ENCODE measurements at places on chromosomes 4 and X. TPM values are rescaled to one million over a fixed set of nuclear protein-coding genes. Genes with fewer than 3 reads are reported as not detected.

Gene CABS1
- not detected for total RNA-seq

Gene ARHGAP24
- total RNA-seq, result 12.7 TPM

DNA sequence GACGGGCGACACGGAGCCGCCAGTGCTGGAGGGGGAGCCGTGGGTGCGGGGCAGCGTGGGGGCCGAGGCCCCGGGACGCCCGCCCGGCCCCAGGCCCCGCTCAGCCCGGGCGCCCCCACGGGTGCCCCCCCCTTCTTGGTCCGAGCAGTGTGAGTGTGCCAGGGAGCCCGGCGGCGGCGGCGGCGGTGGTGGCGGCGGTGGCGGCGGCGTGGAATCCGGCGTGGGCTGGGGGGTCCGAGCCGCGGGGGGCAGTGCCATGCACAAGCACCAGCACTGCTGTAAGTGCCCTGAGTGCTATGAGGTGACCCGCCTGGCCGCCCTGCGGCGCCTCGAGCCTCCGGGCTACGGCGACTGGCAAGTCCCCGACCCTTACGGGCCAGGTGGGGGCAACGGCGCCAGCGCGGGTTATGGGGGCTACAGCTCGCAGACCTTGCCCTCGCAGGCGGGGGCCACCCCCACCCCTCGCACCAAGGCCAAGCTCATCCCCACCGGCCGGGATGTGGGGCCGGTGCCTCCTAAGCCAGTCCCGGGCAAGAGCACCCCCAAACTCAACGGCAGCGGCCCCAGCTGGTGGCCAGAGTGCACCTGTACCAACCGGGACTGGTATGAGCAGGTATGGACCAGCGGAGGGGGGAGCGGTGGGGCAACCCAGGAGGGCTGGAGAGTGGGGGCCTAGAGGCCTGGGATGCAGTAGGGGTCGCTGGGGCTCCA is 466 bp downstream of the DLG3 start:
- no peak for DNase-seq

DNA sequence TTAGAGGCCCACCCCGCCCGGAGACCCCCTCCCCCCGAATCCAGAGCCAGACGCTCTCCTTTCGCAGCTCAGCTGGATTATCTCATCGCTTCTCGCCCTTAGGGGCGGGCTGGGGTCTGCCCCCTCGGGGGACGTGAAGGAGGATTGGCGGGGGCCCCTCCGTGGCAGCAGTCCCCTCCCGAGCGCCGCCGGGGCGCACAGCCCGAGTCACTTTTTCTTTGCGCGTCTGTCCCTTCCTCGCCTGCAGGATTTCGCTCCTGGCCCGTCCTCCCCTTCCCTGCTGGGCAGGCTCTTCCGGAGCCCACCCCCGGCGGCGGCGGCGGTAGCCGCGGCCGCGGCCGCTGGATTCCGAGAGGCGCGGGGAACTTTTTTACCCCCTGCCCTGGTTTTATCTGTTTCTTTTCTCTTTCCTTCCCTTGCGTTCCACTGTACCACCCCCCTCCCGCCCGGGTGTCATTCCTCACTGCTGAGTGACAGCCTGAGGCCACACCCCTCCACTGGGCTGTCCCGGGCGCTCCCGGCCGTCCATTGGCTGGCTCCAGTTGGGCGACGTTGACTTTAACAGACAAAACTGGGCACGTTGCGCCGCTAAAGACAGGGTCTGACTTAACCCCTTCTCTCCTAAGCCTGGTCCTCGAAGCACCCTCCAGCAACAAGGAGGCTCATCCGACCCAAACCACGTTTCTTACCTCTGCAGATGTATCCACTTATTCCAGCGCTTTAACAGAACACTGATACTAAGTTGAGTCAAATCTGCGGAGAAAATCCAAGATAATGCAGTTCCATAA is 492 bp upstream of the NKX3-2 start:
- no peak for DNase-seq

GRCh38 chrX:124344246-124344645 is 2.1 kb upstream of the SH2D1A start:
- no peak for DNase-seq

- no peak for DNase-seq
Observed at GRCh38 chrX:117990438-117990837, 126.2 kb downstream of the KLHL13 start.

- DNase-seq, result no peak
Observed at GRCh38 chr4:17526695-17527477, 11.9 kb downstream of the CLRN2 start.
